ENCODE measurements at places on chromosomes 1 and 21.

DNA sequence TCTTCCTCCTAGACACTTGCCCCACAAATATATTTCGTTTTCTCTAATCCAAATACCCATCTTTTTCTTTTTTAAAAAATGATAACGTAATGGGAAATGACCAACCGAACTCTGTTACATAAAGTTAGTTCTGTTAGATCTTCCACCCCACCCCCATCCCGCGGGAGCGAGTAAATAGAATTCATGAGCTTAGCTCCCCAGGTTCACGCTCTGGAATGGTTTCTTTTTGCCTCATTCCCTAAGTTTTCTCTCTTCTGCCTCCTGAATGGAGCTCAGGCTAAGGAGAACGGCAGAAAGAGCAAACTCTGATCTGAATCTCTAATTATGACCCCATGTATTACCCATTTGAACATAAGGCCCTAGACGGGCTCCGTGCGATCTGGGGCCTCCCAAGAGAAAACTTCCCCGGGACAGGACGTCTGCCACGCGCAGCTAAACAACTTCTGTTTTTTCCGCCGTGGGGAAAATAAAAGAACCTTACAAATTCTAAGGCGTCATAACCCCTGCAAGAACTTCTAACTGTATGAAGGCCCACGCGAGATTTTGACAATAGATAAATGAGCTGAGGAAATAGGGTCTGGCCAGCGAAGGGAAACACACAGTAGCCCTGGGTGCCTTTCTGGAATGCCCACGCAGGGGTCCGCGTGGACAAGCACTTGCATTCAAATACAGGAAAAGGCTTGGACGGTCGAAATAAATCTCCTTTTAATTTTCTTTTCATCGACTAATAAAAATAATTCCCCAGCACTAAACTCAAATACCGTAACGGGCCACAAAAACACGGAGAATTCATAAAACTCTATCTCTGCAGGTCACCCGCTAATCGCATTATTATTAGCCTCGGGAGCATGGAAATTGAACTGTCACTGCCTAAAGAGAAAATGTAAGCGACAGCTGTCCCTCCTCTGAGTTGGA, 2.2 kb downstream of the TBX15 start:
- DNase-seq = no peak

DNA sequence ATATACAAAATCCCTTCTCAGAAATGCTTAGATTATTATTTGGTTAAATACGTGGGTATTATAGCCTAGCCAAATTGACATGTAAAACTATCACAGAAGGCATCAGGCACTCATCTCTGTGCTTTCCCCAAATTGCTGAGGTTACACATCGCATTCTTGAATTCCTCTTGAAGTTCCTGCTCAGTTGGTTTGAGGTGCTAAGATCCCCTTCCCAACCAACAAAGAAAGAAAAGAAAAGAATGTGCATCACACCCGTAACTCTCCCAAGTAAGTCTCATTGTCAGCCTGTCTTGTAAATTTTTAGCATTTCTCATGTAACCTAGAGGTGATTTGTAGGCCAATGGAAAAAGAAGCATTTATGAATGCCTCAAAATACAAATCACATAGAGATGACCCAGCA, 539.2 kb upstream of the PRMT6 start:
- DNase-seq = no peak

GRCh38 chr1:184524248-184524647, 137.4 kb downstream of the C1orf21 start:
- no peak for DNase-seq

- DNase-seq = no peak
Measured at GRCh38 chr1:12372180-12372579, 142.3 kb downstream of the VPS13D start.

DNA sequence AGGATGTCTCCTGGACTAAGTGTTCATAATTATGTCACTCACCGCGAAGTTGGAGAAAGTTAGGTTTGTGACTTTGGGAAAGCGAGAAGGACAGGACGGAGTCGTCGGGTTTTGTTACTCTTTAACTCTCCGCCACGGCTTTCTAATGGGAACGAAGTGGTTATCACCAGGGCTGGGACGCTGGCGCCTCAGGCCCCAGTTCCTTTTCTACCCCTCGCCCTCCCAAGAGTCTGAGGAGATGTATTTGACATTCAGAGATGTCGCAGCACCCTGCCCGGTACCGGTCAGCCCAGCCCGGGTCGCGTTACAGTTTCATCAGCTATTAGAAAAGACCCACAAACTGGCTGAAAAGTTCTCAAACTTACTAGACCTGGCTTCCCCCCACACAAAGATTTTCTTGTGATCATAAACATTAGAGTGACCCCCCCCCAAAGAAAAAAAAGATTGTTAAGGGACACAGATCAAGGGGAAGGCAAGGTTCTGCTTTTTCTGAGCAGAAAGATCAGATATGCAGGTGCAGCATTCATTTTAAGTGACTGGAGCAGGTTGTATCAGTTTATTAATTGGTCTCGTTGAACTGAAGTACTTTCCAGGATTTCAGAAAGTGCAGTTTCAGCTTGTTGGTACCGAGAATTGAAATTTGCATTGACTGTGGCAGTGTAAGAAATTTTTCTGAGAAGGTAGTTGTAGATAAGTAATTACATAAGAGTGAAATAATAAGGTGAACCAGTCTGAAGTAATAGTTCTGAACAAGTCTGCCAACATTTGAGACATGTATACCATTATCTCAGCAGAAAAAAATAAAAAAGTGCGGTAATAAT, 859 bp upstream of the ZBTB18 start:
- no peak for DNase-seq

GRCh38 chr1:30312226-30312625, 411.2 kb downstream of the MATN1 start:
- no peak for DNase-seq

GRCh38 chr1:21175670-21176581, 771 bp downstream of the EIF4G3 start:
- DNase-seq = no peak

GRCh38 chr1:207172885-207173284, 68.9 kb downstream of the C4BPA start:
- no peak for DNase-seq

DNA sequence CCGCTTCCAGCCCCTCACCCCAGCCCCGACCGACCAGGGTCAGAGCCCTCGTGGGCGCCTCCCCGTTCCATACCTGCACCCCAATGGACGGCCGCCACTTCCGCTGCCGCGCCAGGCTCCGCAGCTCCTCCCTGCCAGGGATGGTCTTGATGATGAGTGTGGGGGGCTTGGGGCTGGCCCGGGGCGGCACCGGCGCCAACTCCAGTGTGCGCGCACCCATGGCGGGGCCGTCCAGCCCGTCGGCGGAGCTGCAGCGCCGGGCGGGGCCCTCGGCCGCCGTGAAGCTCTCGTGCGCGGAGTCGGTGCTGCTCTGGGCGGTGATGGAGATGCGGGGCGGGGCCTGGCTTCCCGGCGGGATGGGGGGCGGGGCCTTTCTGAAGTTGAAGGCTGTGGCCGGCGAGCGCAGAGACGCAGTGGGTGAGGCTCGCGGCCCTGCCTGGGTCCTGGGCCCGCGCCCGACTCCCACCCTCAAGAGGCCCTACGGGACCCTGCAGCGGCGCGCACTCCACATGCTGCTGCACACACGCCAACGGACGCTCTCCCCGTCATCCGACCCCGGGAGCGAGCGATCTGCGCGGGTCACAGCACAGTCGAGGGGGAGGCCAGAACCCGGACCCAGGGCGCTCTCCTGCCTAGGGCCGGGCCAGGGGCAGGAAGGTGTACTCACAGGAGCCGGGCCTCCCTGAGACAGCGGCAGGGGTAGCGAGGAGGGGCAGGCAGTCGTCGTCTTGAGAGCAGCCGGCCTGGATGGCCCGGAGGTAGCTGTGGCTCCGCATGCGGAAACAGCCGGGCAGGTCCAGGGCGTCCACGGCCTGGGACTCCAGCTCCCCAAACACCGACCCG, 26.1 kb upstream of the SMIM12 start:
- DNase-seq = no peak

- peak; percentile 28 for DNase-seq
Measured at GRCh38 chr21:46569081-46569480, 35.8 kb downstream of the S100B start.

DNA sequence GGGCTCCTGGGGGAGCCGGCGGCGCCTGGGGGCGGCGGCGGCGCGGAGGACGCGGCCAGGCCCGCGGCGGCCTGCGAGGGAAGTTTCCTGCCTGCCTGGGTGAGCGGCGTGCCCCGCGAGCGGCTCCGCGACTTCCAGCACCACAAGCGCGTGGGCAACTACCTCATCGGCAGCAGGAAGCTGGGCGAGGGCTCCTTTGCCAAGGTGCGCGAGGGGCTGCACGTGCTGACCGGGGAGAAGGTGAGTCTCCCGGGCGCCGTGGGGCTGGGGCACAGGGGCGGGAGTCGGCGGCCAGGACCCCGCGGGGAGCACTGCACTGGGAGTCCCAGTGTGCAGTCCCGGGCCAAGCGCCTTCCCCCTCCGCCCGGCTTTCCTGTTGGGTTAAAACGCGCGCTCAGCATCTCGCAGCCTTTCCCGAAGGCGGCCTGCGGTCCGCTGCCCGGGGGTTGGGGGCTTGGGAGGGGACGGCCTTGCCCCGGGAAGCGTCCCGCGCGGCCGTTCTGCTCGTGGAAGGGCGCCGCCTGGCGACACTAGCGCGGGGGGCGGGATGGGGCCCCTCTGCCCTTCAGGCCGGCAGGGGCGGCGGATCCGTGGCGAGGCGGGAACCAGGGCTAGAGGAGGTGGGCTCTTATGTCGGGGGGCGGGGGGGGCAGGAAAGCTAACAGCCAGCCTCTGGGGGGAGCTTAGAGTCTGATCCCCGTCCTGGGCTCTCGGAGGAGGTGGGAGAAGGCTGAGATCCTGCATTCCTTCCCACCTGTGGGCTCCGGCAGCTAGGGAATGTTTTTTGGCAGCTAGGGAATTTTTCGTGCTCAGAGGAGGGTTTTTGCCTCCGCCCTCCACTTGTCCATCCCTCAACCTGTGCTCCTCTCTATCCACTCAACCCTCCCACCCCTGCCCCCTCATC, 1.1 kb downstream of the HUNK start:
- no peak for DNase-seq

DNA sequence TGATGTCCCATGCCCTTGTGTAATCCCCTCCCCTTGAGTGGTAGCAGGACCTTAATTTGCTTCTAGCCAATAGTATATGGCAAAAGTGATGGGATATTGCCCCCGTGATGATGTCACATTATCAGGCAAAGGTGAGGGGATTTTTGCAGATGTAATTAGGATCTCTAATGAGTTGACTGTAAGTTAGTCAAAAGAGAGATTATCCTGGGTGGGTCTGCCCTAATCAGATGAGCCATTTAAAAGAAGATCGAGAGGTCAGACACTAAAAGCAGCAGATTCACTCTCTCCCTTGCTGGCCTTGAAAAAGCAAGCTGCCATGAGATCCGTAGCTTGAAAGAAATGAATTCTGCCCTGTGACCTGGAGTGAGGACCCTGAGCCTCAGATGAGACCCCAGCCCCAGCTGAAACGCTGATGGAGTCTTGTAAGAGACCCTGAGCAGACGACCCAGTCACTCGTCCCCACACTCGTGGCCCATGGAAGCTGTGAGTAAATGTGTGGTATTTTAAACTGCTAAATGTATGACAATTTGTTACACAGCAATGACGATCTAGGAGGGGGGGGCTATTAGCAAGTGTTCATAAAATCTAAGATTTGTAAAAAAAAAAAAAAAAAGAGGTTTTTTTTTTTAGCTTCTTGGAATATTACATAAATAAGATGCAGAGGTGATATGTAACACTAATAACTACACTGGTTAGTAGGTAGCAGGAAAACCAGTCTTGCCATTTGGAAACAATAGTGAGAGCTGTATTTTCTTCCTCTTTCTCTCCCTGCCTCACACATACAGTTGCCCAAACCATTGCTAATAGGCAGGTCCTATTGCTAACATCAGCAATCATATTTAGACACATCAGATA, 50.3 kb upstream of the TARBP1 start:
- no peak for DNase-seq

GRCh38 chr1:81712425-81712824, 88.3 kb upstream of the ADGRL2 start:
- no peak for DNase-seq

DNA sequence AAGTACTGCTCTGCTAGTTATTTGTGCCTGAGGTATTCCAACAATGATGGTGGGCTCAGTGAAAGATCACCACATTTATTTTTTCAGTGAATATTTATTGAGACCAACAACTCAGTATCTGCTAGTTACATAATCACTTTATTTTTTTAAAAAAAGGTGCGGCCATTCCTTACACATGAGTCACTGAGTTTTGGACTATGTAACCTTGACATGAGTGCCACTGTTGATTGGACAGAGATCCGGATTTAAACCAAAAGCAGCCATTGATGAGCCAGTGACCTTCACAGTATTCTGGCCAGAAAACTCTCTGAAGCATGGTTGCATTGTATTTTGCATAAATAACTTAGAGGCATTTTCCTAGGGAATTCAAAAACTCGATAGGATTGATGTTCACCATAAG, 79.5 kb downstream of the NUF2 start:
- DNase-seq = no peak

GRCh38 chr1:26043765-26044164, 2.2 kb downstream of the SLC30A2 start:
- DNase-seq = no peak

GRCh38 chr21:45248893-45249381, 38.8 kb downstream of the POFUT2 start:
- peak; percentile 15 for DNase-seq

- DNase-seq = no peak
Measured at GRCh38 chr1:155931332-155932038, 2.7 kb downstream of the KHDC4 start.
